Osteoblast (primary cell): ENCODE measurements at places on chromosomes 2 and 18. TPM values are rescaled to one million over a fixed set of nuclear protein-coding genes. Genes with fewer than 3 reads are reported as not detected.

GRCh38 chr2:95314964-95315611 is 17.9 kb downstream of the KCNIP3 start:
- peak; percentile 94 for DNase-seq

MATN3 gene
- 1.4 and 2.4 TPM in 2 replicates for total RNA-seq

GRCh38 chr18:47407736-47408135 is 156.3 kb upstream of the SKOR2 start:
- DNase-seq, result no peak

DNA sequence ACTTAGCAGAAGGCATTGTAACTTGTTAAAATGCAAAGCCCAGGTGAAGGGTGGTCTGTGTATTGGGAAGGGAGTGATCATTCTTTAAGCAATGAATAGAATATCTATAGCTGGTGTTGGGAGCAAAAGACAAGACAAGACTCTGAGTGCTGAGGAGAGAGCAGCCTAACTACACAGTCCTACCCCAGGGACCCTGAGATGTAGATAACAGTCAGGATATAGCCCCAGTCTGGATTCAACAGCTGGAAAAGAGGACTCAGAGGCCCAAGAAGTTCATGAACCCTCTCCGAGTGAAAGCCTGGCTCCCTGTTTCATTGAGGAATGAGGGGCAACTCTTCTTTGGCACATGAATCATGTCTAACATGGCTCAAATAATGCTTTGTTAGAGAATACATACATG is 310.7 kb upstream of the SLC14A2 start:
- DNase-seq, result no peak

IGFBP5 gene
- 12.3 and 29.5 TPM in 2 replicates for total RNA-seq

DNA sequence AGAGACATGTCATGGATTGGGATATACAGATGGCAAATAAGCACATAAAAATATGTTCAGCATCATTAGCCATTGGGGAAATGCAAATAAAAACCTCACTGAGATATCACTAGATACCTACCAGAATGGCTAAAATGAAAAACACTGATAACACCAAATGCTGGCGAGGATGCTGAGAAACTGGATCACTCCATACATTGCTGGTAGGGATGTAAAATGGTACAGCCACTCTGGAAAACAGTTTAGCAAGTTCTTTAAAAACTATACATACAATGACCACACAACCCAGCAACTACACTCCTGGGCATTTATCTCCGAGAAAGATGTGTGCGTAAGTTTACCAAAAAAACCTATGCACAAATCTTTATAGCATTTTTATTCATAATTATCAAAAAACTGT is 13.9 kb downstream of the PIAS2 start:
- DNase-seq, result no peak

GRCh38 chr18:55579501-55580270 is 8.3 kb downstream of the TCF4 start:
- DNase-seq, result no peak

TMEM182 gene
- 1.4 and 2.7 TPM in 2 replicates for total RNA-seq

DNA sequence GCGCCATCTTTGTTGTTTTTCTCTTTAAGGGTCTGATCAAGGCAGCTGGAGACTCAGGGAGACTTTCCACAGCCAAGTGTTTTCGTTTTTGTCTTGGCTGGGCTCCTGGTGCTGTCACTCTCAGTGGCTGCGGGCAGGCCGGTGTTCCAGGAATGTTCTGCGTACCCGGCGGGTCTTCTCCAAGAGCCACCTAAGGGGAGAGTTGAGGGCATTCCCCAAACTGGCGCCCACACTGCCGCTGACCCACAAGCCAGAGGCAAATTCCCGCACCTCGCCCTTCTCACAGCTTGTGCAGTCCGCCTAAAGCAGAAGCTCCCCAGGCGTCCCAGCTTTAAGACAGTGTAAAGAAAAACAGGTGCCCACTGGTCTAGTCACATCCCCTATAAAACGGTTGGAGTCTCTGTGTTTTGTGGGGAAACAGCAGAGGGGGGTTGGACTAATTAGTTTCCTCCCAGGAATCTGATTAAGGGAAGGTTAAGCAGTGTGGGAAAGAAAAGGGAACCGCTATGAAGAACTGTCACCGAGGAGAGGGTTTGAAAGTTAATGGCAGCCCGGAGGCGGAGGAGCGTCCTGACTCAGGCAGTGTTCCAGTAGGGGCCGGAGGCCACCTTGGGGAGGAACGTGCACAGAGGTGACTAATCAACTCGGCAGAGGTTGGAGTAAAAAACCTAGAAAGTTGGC is 224.5 kb downstream of the SLC4A3 start:
- no peak for DNase-seq

- DNase-seq, result peak; percentile 51
Measured at GRCh38 chr18:32093523-32093922, 1.8 kb downstream of the RNF138 start.

GRCh38 chr18:7566567-7567473 is at the start of gene PTPRM:
Gene PTPRM (plus strand): TSS chr18:7567316. CDS start chr18:7567819, 503 bp downstream.
- DNase-seq, result peak; percentile 99

DNA sequence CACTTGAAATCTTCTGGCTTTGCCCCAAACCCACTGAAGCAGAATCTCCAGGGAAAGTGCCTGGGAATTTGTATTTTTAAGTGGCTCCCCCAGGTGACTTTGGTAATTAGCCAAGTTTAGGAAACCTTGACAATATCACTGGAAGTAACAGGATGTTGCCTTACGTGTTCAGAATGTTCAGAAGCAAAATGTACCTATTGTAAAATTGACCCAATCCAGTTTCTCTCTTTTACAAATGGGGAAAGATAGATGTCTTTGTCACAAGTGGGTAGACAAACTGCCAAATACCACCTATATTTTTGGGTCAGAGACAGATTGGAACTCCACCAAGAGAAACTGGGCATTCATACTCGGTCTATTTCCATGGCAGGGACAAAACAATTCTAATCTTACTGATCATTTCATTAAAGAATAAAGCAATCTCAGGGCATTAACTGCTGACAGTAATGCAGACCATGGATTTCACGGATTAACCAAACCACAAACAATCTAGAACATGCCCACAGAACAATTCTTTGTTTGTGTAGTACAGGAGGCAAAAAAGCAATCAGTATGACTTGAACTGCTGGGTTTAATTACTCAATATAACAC is 255.8 kb downstream of the ERBB4 start:
- DNase-seq, result no peak

HOXD12 gene
- total RNA-seq, result not detected in 2 replicates

GRCh38 chr2:33197198-33197938 is 250.6 kb downstream of the LTBP1 start:
- DNase-seq, result no peak

RAPGEF4 gene
- 0.36 and 0.59 TPM in 2 replicates for total RNA-seq

DNA sequence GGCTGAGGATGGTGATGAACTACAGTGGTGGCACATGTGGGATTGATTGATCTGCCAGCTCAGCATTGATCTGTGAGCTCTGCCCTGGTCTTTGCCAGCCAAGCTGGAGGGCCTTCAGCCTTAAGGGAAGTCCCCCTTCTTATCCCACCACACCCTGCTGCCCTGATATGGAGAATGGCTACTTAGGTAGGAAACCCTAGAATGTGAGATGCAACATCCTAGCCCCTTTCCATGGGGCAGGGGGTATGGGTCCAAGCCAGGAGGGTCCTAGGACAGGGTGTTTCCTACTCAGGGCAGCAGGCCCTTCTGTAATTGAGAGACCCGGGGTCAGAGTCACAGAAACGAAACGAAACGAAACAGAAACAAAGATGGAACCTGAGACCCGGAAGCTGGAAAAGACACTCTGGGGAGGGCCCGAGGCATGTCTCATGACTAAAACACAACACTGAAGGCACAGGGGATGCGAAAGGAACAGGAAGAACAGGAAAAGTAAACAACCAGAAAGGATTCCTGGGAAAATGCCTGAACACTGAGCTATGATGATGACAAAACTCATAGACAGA is 16.9 kb upstream of the SULT1C2 start:
- DNase-seq, result peak; percentile 91

DNA sequence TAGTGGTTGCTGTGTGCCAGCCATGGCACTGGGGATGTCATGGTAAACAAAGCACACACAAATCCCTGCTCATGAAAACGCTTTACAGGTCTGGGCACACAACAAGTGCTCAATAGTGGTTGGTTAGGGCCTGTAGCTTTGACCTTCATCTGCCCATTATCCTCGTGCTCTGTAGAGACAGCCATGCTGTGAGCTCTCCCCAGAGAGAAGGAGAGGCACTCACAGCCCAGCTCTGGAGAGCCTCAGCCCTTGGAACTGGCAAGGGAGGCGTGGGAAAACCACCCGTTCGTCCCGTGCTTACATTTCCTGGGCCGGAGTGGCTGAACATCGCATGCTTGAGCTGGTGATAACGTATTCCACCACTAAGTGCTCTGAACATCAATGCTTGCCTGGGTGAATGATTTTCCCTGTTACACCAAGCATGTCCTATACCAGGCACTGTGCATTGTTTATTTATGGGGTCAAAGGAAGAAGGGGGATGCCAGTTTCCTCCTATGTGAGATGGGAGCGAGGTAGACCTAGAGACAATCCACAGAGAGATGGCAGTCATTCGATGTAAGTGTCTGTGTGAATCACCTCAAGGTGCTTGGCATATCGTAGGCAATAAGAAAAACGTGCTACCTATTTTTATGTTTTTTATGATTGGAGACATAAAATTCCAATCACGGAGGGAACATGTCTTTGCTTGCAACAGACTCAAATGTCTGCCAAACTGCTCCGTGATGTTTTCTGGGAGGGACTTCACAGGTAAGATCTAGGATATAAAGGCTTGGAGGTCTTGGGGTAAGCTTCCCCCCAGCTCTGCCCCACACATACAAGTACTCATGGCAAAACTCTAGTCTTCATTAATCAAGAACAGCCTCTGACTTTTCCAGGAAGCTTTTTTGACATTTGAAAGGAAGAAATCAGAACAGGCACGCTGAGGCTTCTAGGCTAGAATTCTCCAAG is 75.5 kb downstream of the DDX1 start:
- no peak for DNase-seq

PREPL gene
- total RNA-seq, result 41.3 and 44.9 TPM in 2 replicates

SERPINB10 gene
- total RNA-seq, result 0.29 TPM in 1 of 2 replicates, not detected in the other

- no peak for DNase-seq
Measured at GRCh38 chr18:11162462-11162861, 13.1 kb upstream of the PIEZO2 start.
